PC-9 (cell line): ENCODE measurements at places on chromosomes 3 and 15. TPM values are rescaled to one million over a fixed set of nuclear protein-coding genes. Genes with fewer than 3 reads are reported as not detected.

- peak; percentile 38 for DNase-seq
These were observed 7.8 kb upstream of the RAD18 start for GRCh38 chr3:8970971-8971589.

DNA sequence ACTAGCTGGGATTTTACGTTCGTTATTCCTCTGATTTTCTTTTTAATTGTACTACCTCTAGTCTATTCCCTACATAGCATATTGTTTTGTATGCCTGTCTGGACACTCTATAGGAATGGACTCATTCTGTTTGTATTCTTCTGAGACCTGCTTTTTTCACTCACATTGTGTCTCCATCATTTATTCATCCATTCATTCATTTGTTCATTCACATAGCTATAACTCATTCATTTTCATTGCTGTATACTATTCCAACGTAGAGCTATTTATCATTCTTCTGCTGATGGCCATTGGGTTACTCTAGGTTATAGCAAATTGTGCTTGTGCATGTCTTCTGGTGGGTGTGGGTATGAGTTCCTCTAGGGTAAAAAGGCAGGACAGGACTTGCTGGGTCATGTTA is 74.0 kb upstream of the SLC6A6 start:
- DNase-seq, result no peak

DNA sequence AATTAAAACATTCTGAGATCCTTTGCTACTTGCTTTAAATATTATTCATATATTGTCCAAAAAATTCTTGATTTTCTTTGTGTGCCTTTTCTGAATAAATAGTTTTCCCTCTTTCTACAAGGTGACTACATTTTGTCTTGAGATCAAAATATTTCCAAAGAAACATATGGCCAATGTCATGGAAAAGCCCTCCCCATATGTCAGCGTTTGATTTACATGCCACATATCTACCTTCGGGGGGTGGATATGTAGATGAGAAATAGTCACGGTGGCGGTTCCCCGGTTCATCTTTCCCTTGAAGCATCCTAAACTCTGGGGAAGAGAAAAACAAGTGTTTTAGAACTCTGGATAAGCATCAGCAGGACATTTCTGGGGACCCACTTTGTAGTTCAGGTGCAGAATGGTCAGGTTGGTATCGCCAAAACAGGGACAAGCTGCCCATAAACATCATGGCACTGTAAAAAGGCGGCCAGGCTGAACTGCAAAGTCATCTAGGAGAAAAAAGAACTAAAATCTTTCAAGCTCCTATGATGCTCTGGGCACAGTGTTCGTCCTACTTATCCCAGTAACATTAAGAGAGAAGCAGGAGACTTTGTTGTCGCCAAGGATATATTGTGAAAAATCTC is 91.5 kb downstream of the MEX3B start:
- DNase-seq, result no peak

Gene ANKRD34C
- not detected in 2 replicates for total RNA-seq

DNA sequence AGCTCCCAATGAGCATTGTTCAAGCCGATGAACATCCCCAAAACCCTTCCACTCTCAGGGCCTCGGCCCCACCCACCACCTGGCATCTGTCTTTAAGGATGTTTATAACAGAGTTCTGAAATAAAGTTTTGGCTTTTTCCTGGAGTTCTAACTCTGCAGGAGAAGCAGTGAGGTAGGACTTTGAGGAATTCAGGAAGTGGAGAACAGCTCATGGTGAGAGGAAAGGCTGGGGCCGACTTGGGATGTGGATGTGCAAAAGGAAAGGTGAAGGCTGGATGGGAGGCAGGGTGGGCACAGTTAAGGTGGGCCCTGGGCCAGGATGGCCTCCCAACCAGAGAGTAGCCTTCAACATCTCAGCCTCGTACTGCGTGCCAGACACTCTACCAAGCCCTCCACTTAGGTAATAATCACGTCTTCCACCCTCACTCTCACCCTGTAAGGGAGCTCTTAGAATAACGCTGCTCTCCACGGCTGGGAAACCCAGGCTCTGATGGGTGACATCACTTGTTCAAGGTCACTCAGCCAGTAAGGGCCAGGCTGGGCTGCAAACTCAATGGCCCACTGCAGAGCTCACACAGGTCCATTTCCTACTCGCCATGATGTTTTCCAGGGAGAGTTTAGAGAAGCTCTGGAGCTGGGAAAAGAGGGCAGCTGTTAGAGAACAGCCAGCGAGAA is 28.5 kb downstream of the LIPC start:
- no peak for DNase-seq

- no peak for DNase-seq
These were observed 615 bp downstream of the DHX30 start for GRCh38 chr3:47803480-47804025.

Gene TKT
- 1,726 and 2,016 TPM in 2 replicates for total RNA-seq

Gene ITPR1
- total RNA-seq, result 10.4 and 11.3 TPM in 2 replicates

DNA sequence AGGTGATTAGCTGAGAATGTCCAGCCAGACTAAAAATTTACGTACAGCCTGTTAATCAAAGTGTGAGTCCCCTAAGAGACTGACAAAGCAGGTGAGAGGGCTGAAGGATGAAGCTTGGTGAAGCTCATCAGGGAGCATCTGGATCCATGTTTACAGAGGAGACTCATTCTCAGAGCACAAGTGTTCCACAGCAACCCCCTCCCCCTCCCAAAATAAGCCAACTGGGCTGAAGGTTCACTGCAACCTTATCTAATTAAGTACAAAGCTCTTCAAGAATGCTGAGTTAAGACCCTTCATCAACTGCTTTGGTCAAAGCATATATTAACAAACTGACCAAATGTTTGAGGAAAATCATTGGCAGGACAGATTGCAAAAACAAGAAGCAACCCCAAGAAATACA is 262.6 kb upstream of the ZNF385D start:
- DNase-seq, result no peak
